Uterus (tissue), 4 donors: ENCODE measurements at places on chromosomes 7 and 10.

GRCh38 chr7:158065340-158065739 lies 522.3 kb downstream of the PTPRN2 start:
- no peak for DNase-seq

DNA sequence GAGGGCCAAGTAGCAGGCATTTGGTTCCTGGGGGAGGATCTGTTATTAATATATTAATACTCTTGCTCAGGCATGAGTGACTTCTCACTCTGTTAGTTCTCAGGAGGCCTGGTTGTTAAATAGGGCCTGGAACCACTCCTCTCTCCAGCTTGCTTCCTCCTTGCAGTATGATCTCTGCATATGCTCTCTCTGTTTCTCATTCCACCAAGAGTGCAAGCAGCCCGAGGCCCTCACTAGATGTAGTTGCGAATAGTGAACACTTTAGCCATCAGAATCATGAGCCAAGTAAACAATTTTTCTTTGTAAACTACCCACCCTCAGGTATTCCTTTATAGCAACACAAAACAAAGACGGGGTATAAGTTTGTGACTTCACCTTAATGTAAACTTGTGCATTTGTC lies 784.3 kb downstream of the DNAJB9 start:
- no peak for DNase-seq

- DNase-seq: no peak
These were observed 182.2 kb downstream of the SPAG6 start for GRCh38 chr10:22527520-22527919.

GRCh38 chr10:110591760-110592159 lies 24.3 kb downstream of the SMC3 start:
- no peak for DNase-seq

GRCh38 chr10:3623746-3624145 lies 161.3 kb downstream of the KLF6 start:
- no peak for DNase-seq
